ENCODE measurements at places on chromosomes 1 and 21.

DNA sequence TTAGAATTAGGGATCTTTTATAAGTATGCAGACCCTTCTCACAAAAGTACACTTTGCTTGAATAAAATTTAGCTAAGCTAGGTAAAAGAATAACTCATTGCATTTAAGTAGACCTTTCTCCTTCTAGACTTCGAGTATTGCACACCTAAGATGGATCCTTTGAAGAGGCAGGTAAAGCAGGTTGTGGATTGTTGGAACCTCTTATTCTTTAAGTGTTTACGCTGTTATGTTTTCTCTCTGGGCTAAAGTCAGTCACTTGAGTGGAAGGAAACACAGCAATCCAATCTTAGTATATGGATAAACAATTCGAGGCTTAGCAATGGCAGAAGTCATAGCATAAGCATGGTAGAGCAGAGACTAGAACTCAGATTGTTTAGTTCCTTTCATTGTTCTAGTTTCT is 11.4 kb downstream of the MAGI3 start:
- DNase-seq, result no peak

DNA sequence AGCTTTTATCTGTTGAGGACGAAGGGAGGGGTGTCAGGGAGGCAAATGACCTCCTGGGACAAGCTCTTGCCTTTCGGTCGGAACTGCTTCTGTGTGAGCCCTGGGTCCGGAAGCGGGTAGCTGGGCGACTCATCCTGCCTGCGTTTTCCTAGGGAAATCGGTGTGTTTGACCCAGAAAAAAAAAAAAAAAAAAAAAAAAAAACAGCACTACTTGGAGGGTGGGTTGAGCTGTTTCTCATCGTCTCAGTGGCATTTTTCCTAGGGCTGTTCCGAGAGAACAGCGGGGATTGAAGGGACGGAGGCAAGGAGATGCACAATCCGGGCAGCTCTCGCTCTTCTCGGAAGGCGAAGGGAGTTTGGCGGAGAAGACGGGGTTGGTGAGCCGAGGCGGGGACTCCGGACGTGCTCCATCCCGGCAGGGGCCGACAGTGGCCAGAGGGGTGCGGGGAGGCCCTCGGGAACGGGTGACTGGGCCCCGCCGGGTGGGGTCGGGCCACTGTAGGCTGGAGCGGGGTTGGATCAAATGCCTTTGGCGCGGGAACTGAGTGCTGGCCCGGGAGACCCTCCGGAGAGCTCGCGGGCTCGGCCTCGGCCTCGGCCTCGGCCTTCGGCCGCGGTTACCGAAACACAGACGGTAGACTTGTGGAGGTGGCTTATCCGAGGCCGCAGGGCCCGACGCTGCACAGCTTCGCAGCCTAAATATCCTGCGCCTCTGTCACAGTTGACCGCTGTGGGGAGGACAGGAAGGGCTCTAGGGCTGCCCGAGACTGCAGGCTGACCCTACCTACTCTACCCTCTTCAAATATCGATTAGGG is 2.4 kb upstream of the BARHL2 start:
- DNase-seq, result peak; percentile 24

DNA sequence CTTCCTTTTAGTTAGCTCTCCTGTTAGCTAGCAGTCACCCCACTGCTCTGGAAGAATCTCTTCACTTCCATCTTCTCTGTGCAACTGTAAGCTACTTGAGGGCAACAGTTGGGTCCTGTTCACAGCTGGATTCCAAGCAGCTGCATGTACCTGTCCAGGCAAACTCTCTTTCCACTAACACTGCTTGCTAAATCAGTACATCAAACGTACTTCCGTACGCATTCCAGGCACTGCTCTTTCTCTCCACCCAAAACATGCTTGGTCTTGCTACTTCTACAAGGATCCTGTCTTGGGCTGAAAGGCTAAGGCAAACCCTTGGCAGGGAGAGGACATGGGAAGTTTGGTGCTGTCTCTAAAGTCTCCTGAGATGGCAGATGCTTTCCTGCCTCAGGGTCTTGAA is 139.2 kb upstream of the CACNA1E start:
- DNase-seq, result no peak

GRCh38 chr1:233780049-233780448 is 124.4 kb upstream of the SLC35F3 start:
- DNase-seq, result no peak

DNA sequence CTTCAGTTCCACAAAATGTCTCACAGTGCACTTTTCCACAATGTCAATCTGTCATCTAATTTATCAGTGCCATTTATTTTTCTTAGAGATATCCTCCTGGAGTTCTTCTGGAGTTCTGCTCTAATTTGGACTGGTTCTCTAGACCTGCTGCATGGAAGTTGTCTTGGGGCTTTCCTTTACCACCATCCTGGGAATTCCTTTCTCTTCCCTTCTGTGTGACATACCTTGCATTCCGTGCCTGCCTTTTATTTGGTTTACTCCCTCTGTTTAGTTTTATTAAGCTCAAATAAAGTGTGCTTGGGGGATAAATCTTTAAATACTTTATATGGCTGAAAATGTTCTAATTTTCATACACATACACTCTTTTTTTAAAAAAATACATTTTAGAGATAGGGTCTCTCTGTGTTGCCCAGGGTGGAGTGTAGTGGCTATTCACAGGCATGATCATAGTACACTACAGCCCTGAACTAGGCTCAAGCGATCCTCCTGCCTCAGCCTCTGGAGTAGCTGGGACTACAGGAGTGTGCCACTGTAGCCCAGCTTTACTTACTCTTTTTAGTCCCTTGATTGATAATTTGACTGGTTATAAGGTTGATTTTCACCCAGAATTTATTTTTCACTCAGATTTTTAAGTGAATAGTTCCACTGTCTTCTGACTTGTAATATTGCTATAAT is 14.4 kb downstream of the MTF2 start:
- DNase-seq, result no peak

- DNase-seq, result no peak
These were observed 2.2 kb downstream of the SPATC1L start for GRCh38 chr21:46181953-46182547.

GRCh38 chr1:200979574-200980451 is 43.7 kb downstream of the KIF21B start:
- DNase-seq, result peak; percentile 59

DNA sequence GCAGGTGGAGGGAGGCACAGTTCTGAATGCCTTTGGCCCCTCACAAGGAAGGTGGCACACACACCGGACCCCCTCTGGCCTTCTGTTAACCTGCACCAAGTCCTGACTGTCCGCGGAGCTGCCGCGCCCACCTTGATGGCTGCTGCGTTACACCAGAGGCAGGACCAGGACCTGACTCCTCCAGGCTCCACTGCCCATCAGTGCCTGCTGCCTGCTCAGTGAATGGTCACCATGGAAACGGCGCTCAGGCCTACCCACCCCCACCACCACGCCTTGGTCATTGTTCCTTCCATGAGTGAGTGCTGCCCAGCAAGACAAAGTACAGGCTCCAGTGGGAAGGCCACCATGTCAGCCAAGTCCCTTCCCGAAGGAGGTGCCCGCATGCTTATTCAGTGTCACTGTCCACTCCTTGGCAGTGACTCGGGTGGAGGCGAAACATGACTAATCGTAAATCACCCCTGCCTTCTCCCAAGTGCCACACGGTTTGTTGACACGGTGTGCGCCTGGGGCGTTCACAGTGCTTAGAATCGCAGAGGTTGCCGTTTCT is 57.3 kb downstream of the SLC37A1 start:
- peak; percentile 25 for DNase-seq

- no peak for DNase-seq
These were observed 126.2 kb upstream of the ETS2 start for GRCh38 chr21:38679534-38679933.

DNA sequence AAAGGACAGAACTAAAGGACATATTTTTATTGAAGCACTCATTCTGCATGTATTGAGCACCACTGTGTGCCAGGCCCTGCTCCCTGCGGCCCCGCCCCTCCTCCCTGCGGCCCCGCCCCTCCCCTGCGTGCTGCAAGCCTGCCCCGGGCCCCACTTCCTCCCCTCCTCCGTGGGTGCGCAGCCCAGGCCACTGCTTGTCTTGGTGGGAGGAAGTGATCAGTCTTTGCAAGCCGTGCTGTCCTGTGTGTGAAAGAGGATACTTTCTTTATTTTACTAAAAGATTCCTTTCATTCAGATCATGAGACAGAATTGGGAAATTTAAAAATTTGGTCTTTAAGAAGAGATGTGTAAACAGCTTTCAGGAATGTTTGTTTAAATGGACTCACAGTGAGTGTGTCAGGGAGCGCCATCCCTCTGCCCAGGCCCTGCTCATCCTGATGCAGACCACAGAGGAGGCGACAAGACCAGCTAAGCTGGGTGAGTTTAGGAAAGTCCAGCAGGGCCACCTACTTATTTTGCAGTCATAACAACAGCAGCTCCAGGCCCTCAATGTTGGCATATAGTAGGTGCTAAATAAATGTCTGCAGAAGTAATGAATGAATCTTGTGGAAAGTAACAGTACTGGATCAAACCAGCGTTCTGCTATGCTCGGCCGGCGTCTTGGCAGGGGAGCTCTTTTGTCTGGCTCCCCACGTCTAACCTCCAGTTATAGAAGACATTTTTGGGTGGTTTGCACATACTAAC is 88.3 kb upstream of the SELENON start:
- DNase-seq, result no peak

DNA sequence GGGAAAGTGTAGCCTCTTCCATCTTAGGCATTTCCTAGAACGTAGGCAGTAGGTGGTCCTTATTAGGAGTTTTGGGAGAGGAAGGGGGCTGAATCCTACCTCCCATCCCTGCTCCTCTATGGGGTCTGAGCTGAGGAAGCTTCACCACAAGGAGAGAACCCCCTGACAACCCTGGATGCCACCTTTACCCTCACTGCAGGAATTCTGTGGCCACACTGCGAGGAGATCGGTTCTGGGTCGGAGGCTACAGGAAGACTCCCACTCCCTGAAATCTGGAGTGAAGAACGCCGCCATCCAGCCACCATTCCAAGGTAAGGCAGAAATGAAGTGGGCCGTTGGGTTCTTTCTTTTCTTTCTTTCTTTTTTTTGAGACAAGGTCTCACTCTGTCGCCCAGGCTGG is 1.5 kb downstream of the MX1 start:
- no peak for DNase-seq

DNA sequence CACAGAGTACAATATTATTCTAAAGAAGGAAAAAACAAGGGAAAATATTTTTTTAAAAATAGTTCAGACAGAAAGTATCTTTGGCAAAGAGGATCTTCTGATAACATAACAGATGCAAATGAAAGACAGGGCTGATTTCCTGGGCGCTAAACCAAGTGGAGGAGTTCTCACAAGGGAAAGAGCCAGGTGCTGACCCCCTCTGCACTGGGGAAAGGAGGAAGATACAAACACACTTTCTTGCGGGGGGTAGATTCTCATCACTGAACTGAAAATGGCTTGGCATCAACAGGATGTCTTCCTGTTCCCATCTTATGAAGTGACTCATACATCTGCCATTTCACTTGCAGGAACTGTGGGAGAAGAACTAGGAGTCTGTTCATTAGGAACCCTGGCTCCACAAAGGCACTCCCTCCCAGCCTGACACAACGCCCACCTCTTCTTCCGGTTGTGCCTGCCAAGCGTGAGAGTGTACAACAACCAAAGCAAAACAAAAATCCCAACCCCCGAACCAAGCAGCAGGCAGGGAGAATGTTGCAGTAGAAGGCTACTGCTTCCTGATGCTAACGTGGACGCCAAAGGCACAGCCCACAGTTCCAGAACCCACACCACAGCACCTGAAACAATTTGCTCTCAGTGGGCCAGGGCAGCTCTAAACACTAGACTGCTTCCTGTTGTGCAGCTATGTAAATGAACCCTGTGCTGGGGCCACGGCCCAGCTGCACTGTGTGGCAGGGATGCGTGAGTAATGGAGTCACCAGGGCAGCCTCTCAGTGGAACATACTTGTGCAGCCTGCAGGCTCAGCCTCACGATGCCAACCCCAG is 51.0 kb downstream of the GADD45A start:
- DNase-seq, result no peak

DNA sequence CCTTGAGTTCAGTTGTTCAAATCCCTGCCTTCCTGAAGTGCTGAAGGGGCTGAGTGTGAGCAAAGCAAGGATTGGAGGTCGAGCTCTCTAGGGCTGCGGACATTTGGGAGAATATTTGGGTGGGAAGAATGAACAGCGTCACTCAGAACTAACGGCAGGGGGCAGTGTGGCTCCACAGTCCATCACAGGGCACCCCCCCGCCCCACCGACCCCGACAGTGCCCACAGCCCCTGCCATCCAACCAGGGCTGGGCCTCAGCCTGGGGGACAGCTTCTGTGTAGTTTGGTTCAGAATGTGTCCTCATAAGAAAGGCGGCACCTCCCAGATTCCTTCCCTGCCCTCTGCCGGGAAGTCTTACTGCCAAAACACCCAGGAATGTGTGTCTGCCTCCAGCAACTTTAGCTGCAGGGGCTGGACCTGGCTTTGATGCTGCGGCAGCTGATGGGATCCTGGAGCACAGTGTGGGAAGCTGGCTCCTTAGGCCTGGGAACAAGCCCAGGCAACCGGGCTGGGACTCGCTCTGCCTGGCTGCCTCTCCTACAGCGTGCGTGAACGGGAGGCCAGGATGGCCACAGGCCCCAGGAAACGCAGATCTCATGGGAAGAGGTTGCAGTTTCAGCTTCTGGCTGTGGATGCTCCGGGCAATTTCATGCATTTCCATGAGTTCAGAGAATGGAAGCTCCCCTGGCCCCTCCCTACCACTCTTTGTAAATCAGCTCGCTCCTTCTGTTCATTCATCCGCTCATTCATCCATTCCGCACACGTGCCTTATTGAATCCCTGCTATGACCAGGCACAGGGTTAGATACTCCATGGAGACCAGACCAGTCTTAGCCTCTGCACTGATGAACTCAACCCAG is 104.9 kb upstream of the TMPRSS2 start:
- peak; percentile 74 for DNase-seq

DNA sequence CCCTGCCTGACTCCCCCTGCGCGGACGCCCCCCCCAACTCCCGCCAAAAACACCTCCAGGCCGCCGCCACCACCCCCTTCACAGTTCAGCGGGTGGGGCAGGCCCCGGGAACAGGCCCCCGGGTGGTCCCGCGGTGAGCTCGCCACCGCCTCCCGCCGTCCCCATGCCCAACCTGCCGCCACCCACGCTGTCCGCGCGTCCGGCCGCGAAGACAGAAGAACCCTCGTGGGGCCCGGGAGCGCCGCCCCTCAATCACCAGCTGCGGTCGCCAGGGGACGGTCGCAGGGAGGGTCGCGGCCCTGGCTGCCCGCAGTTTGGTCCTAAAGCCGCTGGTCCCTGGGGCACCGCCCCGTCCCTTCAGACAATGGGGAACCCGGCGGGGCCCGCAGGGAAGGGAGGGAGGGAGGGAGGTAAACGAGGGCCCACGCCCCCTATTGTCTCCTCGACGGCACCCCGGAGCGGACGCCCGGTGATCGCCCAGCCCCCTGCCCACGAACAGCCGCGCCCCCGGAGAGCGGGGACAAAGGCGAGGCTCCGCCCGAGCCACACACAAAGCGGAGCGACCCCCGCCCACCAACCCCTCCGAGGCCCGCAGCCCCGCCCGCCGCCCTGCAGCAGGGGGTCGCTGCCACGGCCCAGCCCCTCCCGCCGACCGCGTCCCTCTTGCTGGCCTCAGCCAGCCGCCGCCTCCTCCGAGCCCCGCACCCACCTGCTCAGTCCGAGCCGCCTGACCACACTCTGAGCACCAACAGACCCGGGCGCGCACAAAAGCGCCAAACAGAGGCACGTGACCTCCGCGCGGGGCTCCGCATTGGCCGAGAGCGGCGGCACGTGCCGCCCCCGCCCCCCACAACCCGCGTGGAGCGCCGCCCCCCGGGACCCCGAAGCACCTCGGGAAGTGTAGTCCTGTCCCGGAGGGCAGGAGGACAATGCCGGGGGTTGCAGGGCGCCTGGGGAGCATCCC is at the start of gene STMN1:
TSS of gene STMN1 (minus strand) at position 740 of the 964 bp plus-strand sequence. CDS start 1,743 bp downstream, outside the sequence.
- peak; percentile 94 for DNase-seq

Data from endothelial cell (in vitro differentiated cells).